Activated CD4-positive, alpha-beta T cell treated with anti-CD3 and anti-CD28 coated beads, Interleukin-2, amount 10 ng/mL, durations not matched to agents 24 days and 14 days (primary cell): ENCODE measurements at places on chromosomes 3 and 15. TPM values are rescaled to one million over a fixed set of nuclear protein-coding genes. Genes with fewer than 3 reads are reported as not detected.

The GOLGA8J gene
- not detected in 2 replicates for total RNA-seq

The MNS1 gene
- 0.45 and 0.86 TPM in 2 replicates for total RNA-seq

The MYL3 gene
- total RNA-seq, result not detected in 2 replicates

The SH2D7 gene
- total RNA-seq, result not detected in 2 replicates

The GRAMD1C gene
- total RNA-seq, result not detected in 2 replicates

The ARL6IP5 gene
- total RNA-seq, result 118 and 122 TPM in 2 replicates

DNA sequence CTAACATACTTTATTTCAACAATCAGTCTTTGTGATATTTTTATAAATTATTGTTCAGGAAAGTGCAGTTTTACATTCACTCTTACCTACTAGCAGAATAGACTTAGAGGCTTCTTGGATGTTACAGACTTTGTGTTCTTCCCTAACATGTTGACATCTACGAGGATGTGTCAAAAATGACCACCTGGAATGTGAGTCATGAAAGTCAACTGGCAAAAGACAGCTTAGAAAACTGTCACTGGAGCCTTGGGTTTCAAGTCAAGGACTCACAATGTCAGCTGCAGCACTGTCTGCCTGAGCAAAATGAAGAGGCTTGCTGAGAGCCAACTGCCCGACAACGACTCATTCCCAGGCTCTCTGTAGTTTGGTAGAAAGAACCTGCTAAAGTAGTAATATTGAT lies 91.5 kb downstream of the CERS3 start:
- H3K4me3 ChIP-seq, result no peak overlapping the region
- no peak overlapping the region for H3K27ac ChIP-seq
- H3K4me1 ChIP-seq, result no peaks in the 10 kb centered on the region

- no peaks in the 10 kb centered on the region for H3K36me3 ChIP-seq
- no peak for DNase-seq
- no peaks in the 10 kb centered on the region for H3K27me3 ChIP-seq
- H3K4me3 ChIP-seq, result no peak overlapping the region
- no peaks in the 10 kb centered on the region for H3K4me1 ChIP-seq
Measured at GRCh38 chr3:22748453-22749045, 454.6 kb upstream of the UBE2E2 start.

- H3K27ac ChIP-seq, result peak overlapping the region; percentile 87
- no peak for DNase-seq
- H3K36me3 ChIP-seq, result no peaks in the 10 kb centered on the region
- no peaks in the 10 kb centered on the region for H3K27me3 ChIP-seq
- H3K4me3 ChIP-seq, result peak overlapping the region; percentile 59
Measured at GRCh38 chr15:40941068-40941527, 12.0 kb downstream of the DLL4 start.

DNA sequence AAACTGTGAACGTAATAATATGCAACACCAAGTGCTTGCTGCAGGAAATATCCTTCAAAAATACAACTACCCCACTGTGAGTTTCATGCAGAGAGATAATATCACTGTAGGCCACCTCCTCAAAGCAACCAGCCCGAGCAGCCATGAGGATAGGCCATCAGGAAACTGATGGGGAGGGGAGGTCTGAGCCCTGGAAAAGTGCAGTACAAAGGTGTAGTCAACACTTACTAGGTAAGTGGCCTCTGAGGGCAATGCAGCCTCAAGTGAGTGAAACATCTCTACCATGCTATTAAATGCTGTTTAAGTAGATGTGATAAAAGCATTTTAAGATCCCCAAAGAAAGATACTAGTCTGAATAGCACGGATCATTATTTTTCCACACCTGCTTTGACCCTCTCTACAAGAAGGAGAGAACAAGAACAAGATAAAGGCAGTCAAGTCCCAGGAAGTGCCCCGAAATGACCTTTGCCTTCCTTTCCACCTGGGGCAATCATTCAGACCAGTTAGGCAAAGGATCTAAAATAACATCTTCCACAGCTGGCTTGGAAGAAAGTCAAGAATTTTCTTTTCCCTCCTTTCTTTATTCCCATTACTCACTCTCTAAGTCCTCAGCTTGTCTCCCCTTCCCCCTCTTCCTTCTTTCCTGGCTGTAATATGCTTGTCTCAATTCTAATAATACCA lies 62.8 kb downstream of the FMN1 start:
- H3K4me3 ChIP-seq, result no peak overlapping the region
- no peaks in the 10 kb centered on the region for H3K36me3 ChIP-seq
- peaks cover 4% of the 10 kb centered on the region for H3K4me1 ChIP-seq
- no peak for DNase-seq

- H3K36me3 ChIP-seq, result no peaks in the 10 kb centered on the region
- peaks cover 37% of the 10 kb centered on the region for H3K27me3 ChIP-seq
- no peak overlapping the region for H3K4me3 ChIP-seq
- H3K27ac ChIP-seq, result no peak overlapping the region
- no peaks in the 10 kb centered on the region for H3K4me1 ChIP-seq
Measured at GRCh38 chr3:53486961-53487654, 7.3 kb upstream of the CACNA1D start.

- no peaks in the 10 kb centered on the region for H3K27me3 ChIP-seq
- peak; percentile 72 for DNase-seq
- H3K36me3 ChIP-seq, result peaks cover 48% of the 10 kb centered on the region
- peaks cover 34% of the 10 kb centered on the region for H3K4me1 ChIP-seq
Measured at GRCh38 chr3:45462522-45463265, 74.3 kb downstream of the LARS2 start.

DNA sequence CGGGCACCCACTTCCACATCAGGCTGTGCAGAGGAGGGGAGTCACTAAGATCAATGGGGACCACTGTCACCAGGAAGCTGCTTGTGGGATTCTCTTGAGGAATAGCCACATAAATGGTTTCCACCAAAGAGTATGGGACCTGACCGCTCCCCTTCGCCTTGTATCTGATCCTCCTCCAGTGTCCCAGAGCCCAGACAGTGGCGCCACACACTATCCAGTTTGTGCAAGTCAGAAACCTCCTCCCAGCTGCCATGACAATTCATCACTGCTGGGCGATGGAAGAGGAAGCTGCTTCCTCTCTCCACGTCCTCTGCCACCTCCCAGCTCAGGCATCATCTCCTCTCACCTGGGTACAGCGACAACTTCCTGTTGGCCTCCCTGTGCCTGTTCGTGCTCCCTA lies 147.5 kb downstream of the ALDH1A2 start:
- no peak overlapping the region for H3K4me3 ChIP-seq
- no peak for DNase-seq
- H3K27me3 ChIP-seq, result peaks cover 7% of the 10 kb centered on the region
- no peaks in the 10 kb centered on the region for H3K36me3 ChIP-seq
- no peak overlapping the region for H3K27ac ChIP-seq

DNA sequence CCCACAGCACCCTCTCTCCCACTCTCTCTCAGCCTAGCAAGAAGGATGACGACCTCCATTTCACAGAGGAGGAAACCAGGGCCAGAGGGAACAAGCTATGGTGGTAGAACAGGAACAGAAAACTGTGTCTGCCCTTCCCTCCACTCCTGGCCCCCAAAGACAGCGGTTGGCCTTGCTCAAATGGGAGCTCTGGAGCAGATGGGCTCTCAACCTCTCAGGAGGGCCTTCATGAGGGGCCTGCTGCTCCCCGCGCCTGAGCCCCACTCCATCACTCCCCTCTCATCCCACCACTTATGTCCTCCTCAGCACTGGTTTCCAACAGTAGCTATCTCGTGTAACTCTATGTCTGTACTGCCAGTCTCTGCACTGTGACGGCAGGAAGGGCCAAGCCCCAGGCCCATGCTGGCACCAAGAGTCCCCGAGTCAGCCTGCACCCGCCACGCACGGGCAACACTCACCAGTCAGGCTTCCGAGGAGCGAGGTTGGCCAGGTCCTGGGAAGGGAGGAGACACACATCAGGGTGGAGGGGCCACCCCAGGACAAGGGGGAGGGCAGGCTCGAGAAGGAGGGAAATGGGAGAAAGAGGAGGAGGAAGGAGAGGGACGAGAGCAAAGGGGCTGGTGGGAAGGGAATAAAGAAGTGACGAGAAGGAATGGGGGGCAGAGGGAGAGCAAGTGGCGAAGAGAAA lies 45.5 kb downstream of the PTH1R start:
- H3K4me1 ChIP-seq, result peaks cover 22% of the 10 kb centered on the region
- H3K27me3 ChIP-seq, result no peaks in the 10 kb centered on the region
- no peak for DNase-seq
- H3K36me3 ChIP-seq, result peaks cover 61% of the 10 kb centered on the region
